ENCODE measurements at places on chromosomes 4 and X.

DNA sequence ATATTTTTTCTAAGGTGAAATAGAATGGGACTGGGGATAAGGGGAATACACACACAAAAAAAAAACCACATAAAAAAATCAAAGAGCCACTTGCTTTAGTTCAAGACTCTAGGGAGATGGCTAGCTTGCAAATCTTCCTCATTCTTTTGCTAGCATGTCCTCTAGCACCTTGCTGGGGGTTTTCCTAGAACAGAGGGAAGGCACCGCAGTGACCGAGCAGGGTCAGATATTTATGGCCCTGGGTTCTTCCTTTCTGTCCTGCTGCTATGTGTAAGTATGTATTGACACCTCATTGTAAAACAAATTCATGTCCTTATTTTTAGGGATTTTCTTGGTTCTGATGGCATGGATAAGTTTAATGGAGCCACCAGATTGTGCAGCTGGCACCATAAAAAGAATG, 81.2 kb downstream of the SHISA3 start:
- no peak for DNase-seq

GRCh38 chr4:82230306-82230705, 143.5 kb downstream of the HNRNPD start:
- DNase-seq, result no peak

DNA sequence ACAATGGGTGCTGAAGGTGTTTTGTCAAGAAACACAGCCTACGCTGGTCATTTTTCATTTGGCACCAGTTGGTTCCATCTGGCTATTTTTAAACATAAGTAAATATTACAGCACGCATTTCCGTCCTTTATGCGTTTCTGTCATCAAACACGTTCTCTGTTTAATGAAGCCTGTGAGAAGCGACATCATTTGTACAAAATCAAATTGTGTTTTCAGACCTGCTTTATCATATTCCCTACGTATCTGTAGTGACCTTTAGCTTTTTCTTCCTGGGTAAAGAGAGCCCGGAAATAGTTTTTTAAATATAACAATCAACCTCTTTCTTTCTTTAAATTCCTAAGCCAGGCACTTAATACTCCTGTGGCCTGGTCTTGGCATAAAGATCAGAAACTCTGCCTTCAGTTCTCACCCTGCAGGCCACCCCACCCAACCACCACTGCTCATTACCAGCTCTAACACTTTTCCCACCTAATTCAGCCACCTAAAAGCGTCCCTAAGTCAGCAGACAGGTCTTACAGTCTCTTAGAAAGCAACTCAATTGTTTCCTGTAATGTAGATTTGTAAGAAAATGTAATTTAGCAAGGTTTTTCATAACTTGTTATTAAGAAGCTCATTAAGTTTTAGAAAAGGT, 30.4 kb downstream of the ACSL1 start:
- DNase-seq, result no peak

DNA sequence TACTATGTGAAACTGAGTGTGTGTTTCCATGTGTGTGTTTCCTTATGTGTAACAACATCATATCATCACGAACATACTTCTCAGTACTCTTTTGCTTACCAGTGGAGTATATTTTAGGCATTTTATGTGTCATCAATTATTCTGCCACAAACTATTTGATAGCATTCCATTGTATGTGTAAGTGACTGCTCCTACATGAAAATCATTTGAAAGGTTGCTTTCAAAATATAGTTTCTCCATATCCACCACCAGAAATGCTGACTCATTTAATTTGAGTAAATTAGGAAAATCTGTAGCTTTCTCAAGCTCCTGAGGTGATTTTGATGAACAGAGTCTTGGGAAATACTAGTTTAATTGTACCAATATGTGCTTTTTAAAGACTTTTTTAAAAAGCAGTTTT, 376.2 kb downstream of the PCDH18 start:
- no peak for DNase-seq

DNA sequence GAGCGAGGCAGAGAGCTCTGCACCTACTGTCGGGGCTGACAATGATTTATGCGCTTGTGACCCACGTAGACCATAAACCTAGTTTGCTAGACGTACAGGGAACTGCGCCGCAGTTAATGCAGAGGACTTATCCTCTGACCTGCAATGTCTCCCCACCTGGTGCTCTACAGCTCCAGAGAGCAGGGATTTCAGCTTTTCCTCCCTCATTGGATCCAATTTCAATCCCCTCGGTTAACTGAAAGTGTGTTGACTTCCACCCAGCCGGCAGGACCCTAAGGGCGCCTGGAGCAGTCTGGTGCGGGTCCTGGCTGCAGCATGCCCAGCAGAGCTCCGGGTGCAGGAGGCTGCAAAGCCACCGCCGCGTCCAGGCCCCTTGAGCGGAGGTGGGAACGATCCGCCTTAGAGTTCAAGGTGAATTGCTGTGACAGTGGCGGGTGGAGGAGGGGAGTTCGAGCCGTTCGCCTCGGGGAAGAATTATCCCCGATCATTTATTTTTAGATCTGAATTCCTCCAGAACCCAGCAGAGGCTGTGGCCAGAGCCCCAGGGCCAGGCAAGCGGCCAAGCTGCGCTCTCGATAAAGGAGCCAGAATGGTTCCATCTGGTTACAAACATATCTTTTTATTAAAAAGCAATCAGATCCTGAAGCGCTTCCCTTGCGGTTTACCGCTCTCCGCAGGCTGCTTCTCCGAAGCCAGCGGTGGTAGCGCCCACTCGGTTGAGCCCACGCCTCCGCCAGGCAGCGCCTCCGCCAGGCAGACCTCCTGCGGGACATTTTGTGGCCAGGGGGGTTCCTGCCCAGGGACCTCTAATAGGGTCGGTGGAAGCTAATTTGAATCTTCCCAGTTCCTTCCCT, 66.0 kb downstream of the FBXO8 start:
- no peak for DNase-seq

DNA sequence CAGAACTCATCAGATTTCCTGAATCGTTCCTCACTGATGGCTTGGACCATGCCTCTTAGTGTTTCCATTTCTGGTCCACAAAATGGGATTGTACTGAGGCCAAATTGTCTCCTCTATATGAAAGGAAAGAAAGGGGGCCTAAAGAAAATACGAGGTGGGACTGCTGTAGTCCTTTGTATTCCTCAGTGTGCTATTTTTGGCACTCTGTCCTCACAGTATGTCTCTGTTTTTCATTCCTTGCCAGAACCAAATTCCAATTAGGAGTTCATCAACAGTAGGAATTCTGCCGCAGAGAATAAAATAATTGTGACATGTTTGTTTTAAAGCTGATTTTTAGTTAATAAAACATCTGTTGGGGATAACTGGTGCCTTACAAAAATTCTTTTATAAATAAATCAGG, 515.7 kb downstream of the SMARCA1 start:
- DNase-seq, result no peak

- no peak for DNase-seq
These were observed 518.0 kb downstream of the TMA16 start for GRCh38 chr4:164012396-164013027.

- DNase-seq, result no peak
These were observed at the start of gene ANK2 for GRCh38 chr4:113049421-113050370. ANK2 (plus strand) TSS chr4:113049653; CDS start chr4:113049729, 76 bp downstream.

DNA sequence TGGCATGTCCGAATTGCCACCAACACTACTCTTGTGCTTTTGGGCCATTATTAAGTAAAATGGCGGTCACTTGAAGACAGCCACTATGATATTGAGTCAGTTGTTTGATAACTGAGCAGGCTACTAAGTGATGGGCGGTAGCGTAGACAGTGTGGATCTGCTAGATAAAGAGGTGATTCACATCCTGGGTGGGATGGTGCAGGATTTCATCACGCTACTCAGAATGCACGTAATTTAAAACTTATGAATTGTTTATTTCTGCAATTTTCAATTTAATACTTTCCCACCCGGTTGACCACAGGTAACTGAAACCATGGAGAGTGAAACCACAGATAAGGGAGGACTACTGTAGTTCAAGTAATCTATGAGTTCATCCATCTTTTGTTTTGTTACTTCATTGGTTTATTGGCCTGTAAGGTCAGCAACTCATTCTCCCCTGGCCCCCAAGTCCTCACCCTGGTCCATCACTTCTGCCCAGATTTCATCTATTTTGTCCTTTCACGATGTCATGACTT, 2.9 kb downstream of the ARAF start:
- DNase-seq, result no peak

DNA sequence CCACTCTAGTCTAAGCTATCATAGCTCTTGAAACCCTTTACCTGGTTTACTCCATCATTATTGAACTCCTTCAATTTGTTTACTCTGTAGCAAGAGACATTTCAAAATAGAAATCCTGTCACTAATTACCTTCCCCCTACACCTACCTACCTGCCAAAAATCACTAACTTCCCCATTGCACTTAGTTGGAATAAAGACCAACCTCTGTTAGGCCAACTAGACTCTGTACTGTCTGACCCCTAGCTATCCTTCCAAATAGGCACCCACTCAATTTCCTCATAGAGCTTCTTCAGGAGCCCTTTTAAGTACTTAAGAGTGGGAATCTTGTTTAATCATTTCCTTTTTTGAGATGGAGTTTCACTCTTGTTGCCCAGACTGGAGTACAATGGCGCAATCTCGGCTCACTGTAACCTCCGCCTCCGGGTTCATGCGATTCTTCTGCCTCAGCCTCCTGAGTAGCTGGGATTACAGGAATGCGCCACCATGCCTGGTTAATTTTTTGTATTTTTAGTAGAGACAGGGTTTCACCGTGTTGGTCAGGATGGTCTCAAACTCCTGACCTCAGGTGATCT, 8.9 kb upstream of the CDKL2 start:
- no peak for DNase-seq

GRCh38 chrX:69186651-69187050, 21.4 kb upstream of the PJA1 start:
- DNase-seq, result no peak

DNA sequence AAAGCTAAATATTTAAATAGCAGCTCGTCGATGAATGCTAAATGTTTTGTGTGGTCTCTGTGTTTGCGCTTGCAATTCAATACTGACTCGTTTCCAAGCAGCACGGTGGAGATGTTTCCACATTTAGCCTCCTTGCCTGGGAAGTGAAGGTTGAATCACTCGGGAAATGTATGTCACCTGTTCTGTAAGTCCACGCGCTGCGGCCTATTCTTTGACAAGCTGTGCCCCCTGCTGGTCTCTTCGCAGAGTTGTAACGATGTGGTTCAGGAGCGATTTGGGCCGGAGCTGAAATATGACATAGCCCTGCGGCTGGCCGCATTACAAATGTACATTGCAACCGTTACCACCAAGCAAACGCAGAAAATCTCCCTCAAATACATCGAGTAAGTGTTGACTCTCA, 89.6 kb upstream of the PRPS2 start:
- DNase-seq, result peak; percentile 14

GRCh38 chr4:151922811-151923210, 162.0 kb upstream of the GATB start:
- no peak for DNase-seq

DNA sequence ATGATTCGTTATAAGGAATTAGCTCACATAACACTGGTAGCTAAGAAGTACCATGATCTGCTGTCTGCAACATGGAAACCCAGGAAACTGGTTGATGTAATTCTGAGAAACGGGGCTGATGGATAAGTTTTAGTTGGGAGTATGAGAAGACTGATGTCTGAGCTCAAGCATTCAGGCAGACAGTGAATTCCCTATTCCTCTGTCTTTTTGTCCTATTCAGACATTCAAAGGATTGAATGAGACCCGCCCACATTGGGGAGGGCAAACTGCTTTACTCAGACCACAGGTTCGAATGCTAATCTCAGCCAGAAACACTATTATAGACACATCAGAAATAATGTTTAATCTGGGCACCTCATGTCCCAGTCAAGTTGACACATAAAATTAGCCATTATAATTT, 515.5 kb downstream of the STPG2 start:
- DNase-seq, result no peak

GRCh38 chrX:55754861-55755294, 37.3 kb downstream of the RRAGB start:
- DNase-seq, result no peak

DNA sequence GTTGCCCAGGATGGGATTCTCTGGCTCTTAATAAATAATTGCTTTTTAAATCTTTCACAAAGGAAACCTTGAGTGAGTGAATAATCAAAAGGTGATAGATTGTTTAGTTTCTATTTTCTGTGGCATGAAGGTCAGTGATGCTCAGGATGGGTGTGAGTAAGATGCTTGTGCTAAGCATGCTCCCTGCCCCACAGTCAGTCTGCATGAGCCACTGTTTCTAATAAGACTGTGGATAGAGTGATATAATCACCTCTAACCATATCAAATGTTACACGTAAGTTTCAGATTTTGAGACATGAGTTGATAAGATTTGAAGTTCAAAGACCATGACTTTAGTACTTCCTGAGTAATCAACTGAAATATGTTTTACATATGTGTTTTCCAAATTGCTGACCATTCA, 2.7 kb upstream of the GAGE10 start:
- DNase-seq, result no peak

DNA sequence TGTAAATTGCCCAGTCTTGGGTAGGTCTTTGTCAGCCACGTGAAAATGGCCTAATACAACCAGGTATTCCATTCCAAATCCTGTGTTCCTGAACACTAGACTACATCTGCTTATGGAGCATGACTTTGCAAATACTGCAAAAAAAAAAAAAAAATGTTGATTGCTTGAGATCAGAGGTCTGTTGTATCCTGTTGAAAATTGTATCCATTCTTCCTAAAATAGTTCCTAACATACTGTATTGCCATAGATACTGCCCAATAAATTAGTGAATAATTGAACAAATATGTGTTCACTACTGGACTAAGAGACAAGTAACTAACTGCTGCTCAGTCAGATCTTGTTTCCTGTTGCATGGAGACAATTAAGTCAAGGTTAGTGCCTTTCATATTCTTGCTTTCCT, 164.3 kb upstream of the PABPC4L start:
- no peak for DNase-seq

GRCh38 chr4:38315286-38315685, 348.7 kb upstream of the KLF3 start:
- DNase-seq, result no peak

GRCh38 chr4:177001271-177002175, 208.8 kb upstream of the VEGFC start:
- DNase-seq, result no peak

DNA sequence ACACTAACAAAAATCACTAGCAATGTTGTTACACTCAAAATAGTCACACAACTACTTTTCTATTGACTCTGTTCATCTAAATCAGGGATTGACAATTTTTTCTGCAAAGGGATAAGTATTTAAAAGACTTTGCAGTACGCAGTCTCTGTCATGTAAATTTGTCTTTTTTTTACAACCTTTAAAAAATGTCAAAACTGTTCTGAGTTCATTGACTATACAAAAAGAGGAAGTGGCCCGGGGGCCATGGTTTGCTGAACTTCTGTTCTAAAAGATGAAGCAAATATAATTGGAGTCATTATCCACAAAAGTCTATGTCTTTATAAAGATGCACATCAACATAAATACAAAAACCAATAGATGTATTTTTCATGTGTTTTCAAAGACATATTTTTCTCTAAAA, 1310.3 kb downstream of the RPA4 start:
- no peak for DNase-seq

- DNase-seq, result peak; percentile 53
These were observed 159.6 kb downstream of the SOWAHB start for GRCh38 chr4:76738086-76738931.

DNA sequence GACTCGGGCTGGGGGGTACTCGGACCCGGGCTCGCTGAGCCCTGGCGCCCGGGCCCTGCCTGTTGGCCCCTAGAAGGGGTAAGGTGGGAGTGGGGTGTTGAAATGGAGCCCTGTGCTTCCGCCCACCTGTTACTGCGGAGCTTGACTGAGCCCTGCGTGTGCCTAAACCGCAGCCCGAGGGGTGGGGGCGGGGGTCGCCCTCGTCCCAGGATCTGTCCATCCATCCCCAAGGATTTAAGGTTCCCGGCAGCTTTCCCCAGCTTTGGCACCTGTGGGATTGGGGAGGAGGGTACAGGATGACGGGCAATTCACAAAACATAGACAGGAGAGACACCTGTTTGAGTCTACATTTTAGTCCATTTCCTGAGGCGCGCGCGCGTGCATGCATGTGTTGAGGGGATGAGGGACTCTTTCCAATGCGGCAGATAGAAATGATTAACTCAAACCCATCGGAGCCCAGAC, 779 bp downstream of the GABRQ start:
- no peak for DNase-seq

Measured in activated naive CD8-positive, alpha-beta T cell treated with anti-CD3 and anti-CD28 coated beads for 36 hours (primary cell).